ENCODE measurements at places on chromosomes 1 and 21.
A peak's percentile ranks its signal among the peaks of the same experiment; 100 is the strongest.

DNA sequence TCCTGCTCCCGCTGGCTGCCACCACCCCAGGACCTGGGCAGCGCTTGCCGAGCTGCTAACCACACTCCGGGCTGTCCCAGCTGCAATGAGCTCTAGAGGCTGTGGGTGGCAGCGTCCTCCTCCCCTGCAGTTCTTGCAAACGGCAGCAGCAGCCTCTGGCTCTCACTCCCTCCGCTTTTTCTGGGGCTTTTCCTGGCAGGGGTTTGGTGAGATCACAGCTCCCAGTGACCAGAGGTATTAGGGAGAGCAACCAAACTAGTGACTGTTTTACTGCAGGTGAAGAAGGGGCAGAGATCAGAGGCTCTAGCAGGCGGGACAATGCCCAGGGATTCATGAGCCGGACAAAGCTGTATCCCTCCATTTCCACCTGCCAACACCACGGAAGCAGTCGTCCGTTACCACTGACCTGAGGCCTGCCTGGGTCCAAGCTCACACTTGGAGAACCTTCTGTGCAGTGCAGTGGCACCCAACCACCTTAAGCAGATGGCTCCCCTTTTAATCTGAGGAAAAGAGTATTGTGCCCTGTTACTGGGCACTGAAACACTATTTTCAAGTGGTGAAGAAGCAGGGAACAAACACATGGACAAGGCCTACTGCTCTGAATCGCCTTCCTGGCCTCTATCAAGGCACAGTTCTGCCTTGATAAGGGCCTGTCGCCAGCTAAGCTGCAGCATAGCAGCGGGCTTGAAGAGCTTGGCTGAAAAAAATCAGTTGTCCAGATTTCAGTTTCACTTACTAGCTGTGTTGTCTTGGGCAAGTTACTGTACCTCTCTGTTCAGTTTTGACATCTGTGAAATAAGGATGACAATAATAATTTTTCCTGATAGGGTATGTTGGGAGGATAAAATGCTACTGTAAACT lies at the start of gene F5:
Gene F5, minus strand, starts transcription at position 87 of the 861 bp plus-strand sequence. CDS start 95 bp downstream, outside the sequence.
- no peak for DNase-seq

DNA sequence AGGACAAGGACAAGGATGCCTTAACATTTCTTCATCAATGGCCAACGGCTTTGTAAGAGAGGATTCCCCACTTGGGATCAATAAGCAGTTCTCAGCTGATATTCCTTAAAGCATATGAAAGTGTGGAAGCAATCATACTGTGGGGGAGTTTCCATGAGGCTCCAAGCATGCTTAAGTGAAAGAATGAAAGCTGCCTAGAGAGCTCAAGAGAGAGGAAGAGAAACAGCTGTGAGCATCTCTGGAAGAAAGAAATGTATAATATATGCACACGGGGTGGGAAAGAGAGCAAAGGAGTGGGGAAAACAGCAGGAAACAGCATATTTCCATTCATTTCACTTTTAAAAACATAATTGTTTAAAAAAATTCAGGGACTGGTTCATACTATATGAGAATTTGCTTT lies 94.7 kb upstream of the WARS2 start:
- DNase-seq: no peak

DNA sequence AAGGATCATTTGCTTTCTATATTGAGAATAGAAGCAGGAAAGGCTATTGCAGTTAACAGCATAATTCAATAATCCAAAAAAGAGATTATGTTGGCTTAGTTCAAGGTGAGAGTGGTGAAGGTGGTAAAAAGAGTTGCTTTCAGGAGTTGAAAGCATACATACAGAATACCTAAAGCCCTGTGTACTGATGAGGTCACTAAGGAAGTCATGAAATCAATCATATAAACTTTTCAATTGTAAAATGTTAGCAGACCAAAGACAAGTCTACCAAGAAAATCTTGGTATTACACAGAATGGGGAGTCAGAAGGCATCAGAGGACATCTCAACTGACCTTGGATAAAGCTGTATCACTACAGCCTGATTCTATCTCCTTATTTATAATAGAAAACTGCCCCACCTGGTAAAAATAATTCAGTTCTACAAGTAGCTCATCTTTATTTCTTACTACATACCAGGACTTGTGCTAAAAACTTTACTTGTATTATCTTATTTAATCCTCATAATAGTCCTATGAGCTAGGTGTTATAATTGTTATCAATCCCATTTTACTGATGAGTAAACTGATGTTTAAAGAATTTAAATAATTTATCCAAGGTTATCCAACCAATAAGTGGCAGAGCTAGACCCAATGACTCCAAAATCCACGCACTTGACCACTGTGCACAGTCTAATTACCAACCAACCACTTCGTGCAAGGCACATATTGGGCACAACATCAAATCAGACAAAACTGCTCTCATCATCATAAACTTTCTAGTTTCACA lies 40.9 kb downstream of the TUT4 start:
- no peak for DNase-seq

DNA sequence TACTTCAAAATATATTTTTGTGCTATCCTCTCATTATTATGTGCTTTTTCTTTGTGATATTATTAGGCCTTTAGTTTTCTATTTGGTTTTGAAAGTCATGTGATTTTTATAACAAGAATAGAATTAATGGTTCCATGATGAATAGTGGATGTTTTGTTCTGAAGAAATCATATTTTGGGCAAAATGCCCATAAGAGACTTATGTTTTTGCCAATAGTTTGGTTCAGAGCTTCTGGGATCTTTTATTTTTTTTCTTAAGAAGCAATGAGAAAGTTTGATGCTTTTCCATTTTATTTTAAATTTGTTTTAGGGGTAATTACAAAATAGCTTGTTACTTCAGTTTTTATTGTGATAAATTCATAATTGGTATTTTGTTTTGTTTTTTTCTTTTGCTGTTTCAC lies 49.8 kb downstream of the LYPLAL1 start:
- DNase-seq: no peak

DNA sequence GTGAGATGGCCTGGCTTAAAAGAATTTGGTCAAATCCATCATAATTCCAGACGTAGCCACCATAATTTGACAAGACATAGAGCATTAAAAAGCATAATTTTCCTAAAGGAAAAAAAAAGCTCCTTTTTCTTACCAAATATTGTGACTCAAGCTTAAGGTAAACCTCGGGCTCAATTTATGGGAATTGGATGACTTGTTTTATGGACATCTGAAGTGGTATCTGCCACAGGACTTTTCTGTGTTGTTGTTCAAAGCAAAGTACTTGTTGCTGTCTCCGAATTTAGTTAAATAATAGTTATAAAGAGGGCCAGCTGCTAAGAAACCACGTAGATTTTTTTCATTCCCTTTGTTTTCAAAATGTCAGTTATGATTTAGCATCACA lies 1.1 kb downstream of the MPZL1 start:
- DNase-seq: no peak

DNA sequence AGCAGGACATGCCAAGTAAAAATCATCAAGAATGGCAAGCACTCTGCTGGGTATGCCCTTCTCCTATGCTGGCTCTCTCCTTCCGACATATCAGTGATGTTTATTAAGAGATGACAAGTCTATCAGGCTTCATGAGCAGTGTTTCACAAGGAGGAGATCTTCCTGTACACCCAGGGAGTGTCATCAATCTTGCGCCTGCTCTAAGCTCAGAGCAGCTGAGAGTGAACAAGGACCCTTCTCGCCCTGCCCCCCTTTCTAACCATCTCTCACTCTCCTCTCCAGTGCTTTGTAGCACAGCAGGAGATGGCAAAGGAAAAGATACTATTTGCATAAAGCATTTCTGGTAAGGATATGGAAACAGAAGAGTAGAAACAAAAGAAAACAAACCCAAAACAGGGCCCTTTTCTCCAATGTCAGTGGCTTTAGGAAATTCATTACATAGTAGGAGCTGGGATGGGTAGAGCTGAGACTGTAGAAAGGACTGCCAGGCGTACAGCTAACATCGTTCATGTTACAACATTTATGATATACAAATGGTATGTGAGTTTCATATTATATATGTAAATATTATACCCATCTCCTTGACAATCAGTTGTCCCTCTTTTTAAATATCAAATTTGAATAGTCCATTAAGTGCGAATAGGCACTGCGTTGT lies 201.7 kb downstream of the NUF2 start:
- DNase-seq: no peak

- DNase-seq: no peak
These were observed 414.3 kb downstream of the SETD4 start for GRCh38 chr21:35645991-35646390.

GRCh38 chr21:25297117-25297516 lies 310.2 kb downstream of the MRPL39 start:
- no peak for DNase-seq

- peak; percentile 22 for DNase-seq
These were observed 60.5 kb upstream of the SIPA1L2 start for GRCh38 chr1:232690285-232690935.

DNA sequence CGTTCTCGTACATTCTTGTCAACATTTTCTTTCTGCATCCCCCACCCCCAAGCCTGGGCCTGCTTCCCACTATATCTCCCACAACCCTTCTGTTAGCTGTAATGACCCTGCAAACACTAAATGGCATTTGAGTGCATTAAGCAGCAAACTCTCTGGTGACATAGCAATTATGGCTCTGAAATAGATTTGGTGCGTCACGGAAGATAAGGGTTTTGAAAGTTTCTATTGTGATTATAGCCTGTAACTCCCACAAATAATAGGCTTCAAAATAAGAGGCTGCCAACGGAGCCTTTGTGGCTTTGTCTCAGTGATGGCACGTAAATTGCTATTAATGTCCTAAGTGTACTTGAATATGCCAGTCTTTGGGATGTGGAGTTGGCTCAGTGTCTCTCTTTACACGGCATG lies 277.6 kb downstream of the PBX1 start:
- DNase-seq: no peak

GRCh38 chr1:154410185-154410827 lies 5.2 kb downstream of the IL6R start:
- DNase-seq: no peak

DNA sequence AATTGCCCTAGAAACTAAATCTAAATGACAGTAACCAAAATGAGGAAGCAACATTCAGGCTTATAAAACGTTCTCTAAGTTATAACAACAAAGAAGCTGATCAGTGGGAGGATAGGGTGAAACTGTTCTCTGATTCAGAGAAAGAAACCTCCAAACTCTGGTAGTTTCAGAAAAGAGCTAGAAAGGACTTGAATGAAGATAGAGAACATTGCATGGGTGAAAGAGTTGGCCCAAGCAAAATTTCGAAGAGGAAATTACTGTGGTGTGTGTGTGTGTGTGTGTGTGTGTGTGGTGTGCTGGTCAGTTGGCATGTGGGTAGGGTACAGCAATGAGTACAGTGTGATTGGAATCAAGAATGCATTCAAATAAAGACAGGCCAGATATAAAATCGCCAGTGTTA lies 16.5 kb upstream of the SPAG17 start:
- no peak for DNase-seq

- no peak for DNase-seq
These were observed 67.3 kb upstream of the BCL10 start for GRCh38 chr1:85343612-85344255.

- DNase-seq: no peak
These were observed 175.7 kb downstream of the PSMG1 start for GRCh38 chr21:39007532-39007931.

- DNase-seq: no peak
These were observed 355.5 kb downstream of the LMO4 start for GRCh38 chr1:87684194-87684593.

DNA sequence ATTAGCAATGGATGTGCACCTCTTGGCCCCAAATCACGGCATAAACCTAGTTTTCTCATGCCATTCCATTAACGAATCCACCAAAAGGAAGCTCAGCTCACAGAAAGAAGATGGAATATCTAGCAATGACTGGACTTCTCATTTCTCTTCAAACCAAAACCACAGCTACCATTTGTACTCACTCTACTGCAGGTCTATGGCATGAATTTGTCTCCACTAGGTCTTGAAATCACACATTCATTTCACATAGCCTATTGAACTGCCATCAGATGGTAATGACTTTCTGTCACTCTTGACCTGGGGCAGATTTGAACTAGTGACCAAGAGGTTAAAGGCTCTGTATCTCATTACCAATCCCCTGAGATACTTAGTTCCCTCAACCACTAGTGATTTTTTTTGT lies 382.7 kb downstream of the DPYD start:
- DNase-seq: no peak

- no peak for DNase-seq
These were observed 70.8 kb upstream of the TMPRSS2 start for GRCh38 chr21:41578716-41579115.

DNA sequence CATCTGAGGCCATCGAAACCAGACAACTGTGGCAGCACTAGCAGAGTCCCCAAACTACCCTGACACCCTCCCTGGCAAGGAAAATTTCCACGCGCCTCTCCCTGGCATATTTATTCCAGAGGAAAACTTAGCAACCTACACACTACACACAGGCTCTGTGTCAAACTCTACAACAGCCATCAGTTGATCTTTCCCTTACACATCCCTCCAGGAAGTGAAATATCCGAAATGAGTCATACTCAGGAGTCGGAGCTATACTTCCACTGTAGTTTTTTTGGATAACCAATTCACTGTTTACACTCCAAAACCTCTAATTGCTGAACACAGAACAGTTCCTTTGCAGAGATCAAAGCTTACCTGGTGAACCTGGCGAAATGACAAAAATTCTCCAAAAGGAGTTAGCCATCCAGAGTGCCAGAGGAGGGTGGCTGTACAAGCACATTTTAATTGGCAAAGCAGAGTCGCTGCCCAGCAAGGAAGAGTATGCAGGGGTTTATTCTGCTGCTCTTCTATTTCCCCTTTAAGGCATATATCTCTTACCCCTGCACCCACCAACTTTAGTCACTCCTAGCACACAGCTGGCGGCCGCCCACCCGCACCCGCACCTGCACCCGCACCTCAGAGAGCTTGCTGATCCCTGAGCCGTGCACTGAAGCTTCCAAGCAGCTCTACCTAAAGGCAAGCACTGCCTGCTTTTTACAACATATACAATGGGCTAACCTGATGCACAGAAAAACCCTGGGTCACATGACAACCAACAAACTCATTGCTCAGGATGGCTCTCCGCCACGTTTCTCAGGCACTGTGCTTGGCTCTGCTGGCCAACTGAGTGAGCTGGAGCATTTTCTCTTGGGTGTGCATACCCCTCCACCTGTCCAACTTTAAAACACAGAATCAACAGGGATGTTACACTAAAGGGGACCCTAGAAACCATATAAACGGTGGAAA lies 54.9 kb downstream of the CAPZB start:
- DNase-seq: no peak

- DNase-seq: no peak
These were observed 81.1 kb upstream of the GPR88 start for GRCh38 chr1:100456880-100457279.

DNA sequence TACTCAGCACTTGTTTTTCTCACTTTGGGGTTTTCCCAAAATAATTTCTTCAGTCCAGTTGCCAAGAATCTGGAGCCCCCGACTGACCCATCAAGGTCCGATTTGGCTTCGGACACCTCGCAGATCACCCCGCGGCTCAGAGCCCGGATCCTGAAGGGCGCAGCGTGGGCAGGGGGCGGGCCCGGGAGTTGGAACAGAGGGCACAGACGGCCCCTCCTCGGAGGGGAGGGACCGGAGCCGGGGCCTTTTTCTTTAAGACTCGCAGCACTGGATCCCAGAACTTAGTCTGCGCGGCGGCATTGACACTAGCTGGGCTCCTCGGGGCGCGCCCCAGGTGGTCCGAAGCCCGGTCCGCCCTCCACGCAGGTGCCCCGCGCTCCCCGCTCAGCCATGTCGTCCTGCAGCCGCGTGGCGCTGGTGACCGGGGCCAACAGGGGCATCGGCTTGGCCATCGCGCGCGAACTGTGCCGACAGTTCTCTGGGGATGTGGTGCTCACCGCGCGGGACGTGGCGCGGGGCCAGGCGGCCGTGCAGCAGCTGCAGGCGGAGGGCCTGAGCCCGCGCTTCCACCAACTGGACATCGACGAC lies at the start of gene CBR3:
Gene CBR3, plus strand, starts transcription at position 277 of the 588 bp plus-strand sequence. Its CDS starts 114 bp downstream, at position 391.
- no peak for DNase-seq
